ENCODE measurements at places on chromosomes 16 and 17.

DNA sequence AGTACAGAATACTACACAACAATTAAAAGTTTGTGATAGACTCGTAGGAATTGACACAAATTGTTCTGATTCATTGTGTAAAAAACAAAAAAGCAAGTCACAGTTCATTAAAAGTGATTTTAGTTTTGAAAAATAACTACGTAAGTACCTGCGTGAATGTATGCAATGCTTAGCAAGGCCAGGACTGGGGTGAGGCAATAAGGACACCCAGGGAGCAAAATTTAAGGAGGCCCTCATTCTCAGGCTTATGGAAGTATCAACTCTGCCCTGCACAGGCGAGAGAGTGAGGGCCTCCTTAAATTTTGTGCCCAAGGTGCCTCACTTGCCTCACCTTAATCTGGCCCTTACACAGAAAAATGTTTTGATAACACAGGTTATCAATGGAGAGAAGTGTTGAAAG, 31.4 kb downstream of the NOG start:
- DNase-seq = no peak

- DNase-seq = no peak
These were observed 4.6 kb upstream of the NACA2 start for GRCh38 chr17:61595418-61596186.

- no peak for DNase-seq
These were observed 2.8 kb downstream of the KRTAP4-9 start for GRCh38 chr17:41107941-41108450.

- DNase-seq = no peak
These were observed 4.1 kb downstream of the NETO2 start for GRCh38 chr16:47139561-47140185.

DNA sequence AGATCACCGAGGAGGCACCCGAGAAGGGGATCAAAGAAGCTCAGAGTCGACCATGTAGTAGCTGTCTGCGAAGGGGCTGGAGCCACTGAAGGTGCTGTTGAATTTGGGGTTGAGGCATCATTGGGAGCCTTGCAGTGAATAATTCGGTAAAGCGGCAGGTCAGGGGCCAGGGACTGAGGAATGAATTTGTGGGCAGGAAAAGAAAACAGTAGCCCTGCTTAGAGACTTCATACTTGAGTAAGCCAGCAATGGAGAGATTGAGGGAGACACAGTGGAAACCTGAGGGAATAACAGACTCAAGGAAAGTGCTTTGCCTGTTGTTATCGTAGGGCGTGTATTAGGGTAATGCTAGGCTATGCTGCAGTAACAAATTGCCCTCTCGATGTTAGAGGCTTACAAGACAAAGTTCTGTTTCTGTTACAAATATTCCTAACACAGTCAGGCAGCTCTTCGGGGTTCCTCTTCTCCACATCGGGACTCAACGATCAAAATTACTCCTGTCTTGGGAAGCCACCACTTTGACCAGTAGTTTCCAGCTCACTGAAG, 13.4 kb upstream of the HERPUD1 start:
- DNase-seq = no peak

DNA sequence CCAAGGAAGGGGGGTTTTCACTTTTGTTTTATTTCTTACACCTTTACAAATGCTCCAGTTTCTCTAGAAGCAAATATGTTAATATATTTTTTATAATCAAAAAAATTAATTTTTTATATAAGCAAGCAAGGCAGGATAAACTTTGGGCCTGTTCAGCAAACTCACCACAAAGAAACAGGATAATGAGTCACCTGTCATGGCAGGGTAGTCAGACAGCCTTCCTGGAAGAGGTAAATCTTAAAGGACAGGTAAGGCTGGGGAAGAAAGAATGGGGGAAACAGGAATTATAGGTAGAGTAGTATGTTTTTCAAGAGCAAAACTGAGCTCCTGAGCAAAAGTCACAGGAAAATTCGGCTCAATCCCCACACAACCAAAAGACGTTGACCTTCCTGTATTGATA, 186.3 kb upstream of the SOX9 start:
- no peak for DNase-seq

- no peak for DNase-seq
These were observed 23.4 kb downstream of the WWOX start for GRCh38 chr16:78122774-78123315.

GRCh38 chr17:7972131-7972785, 30.2 kb upstream of the GUCY2D start:
- no peak for DNase-seq

DNA sequence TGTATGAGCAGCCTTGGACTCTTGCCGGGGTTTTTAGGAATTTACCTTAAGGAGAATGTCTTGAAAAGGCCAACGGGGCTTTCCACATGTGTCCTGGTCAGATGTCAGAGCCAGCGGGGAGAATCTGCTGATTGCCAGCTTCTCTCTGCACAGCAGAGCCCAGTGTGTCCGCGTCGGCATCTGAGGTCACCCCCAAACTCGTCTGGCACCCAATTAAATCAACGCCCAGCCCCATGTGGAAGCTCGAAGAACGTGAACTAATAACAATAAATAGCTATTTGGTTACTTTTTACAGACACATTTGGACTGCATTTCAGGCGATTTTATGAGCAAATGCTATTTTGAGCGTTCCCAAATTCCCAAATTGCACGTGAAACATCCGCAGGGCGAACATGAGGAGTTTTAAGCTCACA, 303.5 kb downstream of the FOXL1 start:
- DNase-seq = peak; percentile 15

- DNase-seq = no peak
These were observed 636.7 kb upstream of the KIF2B start for GRCh38 chr17:53186001-53186400.

GRCh38 chr16:85967111-85967510, 68.1 kb downstream of the IRF8 start:
- DNase-seq = no peak

GRCh38 chr17:49414622-49415350, at the start of gene PHB1:
Gene PHB1 (minus strand): TSS chr17:49414882. CDS start chr17:49413264, 1,618 bp downstream.
- peak; percentile 97 for DNase-seq

DNA sequence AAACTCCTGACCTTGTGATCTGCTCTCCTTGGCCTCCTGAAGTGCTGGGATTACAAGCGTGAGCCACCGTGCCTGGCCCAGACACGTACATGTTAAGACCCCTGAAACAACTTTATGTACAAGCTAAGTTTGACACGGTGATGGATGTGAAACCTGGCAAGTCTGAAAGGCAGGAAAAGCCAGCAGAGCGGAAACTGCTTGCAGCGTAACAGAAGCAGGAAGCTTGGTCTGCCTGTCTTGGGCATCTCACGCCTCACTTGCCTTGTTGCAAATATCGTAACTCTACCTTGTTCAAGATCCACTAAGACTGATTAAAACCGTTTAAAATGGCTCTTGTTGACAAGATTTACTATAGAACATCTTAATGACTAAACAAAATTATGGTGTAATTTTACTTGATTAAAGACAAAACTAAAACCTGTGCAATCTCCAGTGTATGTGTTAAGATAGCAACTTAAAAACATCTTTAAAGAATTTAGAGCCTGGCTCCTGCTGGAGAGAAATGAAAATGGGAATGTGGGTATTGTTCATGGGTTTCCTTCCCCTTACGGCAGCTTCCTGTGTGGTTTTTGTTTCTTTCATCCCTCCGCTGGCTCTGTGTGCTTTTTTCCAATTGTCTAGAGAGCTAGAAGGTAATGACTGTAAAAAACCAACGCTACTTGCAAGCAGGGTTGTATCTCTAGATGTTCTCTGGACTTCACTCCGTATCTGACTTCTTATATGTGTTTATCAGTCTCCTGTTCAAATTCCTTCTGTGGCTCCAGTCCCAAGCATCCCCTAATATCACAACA, 477.6 kb downstream of the XYLT1 start:
- no peak for DNase-seq

DNA sequence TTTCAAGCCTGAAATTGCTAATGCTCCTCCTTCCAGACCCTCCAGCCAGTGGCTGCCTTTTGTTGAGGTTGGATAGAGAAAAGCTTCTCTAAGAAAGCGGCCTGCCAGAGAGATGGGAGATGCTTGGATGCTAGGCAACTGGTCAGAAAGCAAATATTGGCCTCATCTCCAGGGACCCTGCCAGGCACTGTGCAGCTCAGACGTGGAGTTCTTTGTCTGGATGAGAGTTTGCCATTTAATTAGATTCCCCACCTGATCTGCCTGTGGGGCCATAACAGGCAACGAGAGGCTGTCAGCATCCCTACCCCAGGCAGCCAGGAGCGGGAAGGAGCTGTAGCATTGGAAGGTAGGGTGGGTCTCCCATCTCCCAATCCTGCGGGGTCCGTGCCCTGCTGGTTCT, 52.7 kb downstream of the ASIC2 start:
- DNase-seq = no peak

DNA sequence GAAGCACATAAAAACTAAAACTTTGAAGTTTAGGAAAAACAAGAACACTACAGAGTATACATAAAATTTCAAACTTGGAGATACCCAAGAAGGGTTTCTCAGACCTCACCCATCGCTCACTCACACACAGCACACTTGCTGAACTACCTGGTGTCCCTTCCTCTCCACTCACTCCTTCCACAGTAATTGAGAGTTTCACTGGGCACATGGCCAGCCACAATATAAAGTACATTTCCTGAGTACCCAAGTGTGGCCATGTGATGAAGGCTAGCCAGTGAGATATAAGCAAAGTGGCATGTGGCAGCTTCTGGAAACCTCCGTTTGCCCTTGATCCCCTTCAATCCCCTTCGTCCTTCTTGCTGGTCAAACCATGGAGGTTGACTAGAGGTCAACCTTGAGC, 11.9 kb downstream of the TOX3 start:
- DNase-seq = no peak

- no peak for DNase-seq
These were observed 585.4 kb downstream of the WWOX start for GRCh38 chr16:78684655-78685375.

DNA sequence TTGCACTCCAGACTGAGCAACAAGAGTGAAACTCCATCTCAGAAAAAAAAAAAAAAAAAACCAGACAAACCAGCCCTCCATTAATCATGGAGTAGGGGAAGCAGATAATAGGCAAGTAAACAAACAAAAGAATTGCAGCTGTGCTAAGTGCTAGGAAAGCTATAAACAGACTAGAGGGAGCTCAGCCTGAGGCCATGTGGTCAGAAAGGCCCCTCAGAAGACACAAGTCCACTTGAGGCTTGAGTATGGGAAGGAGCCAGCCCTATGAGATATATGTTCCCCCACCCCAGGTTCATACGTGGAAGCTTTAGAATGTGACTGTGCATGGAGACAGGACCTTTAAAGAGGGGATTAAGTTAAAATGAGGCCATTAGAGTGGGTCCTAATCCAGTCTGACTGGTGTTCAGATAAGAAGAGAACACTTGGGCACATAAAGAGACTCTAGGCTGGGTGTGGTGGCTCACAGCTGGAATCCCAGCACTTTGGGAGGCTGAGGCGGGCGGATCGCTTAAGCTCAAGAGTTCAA, 132.6 kb upstream of the NOL11 start:
- no peak for DNase-seq

DNA sequence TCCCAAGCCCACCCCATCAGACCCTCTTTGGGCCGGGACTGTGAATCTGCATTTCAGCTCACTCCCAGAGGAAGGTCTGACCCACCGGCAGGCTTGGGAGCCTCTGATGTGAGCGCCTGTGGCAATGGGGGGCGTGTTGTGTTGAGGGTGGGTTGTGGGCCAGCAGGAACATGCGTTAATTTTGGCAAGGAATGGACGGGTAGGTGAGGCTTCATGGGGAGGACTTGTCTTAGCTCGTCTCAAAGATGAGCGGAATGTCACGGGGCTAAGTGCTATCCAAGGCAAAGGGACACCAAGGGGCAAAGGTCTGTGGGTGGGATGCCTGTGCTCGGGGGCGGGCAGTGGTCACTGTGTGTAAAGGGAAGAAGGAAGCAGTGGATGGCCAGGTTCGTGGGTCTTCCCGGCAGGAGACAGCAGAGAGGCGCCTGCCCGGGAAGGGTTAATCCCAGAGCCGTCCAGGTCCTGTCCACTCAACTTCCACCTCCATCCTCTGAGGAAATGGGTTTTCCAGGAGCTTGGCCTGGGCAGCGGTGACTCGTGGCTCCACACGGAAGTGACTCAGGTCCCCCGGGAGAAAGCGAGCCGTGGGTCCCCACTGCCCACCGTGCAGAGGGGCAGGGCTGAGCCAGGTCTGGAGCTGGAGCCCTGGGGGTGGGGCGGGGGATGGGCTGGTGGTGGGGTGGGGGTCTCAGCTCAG, 17.4 kb downstream of the ADGRG1 start:
- no peak for DNase-seq

- no peak for DNase-seq
These were observed 17.8 kb upstream of the SLC35B1 start for GRCh38 chr17:49725452-49726130.

- DNase-seq = peak; percentile 37
These were observed 7.2 kb downstream of the UBFD1 start for GRCh38 chr16:23564575-23565363.

- DNase-seq = peak; percentile 95
These were observed at the start of gene TRAP1 for GRCh38 chr16:3717235-3718018. Gene TRAP1 (minus strand): TSS chr16:3717524. CDS start chr16:3717508, 16 bp downstream.

- DNase-seq = no peak
These were observed 5.1 kb upstream of the CPNE7 start for GRCh38 chr16:89570342-89570923.

- no peak for DNase-seq
These were observed 21.9 kb upstream of the SUPT4H1 start for GRCh38 chr17:58373923-58374322.

- no peak for DNase-seq
These were observed 5.9 kb downstream of the KDM6B start for GRCh38 chr17:7839876-7840261.

GRCh38 chr17:57810721-57811637, 38.9 kb downstream of the MRPS23 start:
- no peak for DNase-seq

DNA sequence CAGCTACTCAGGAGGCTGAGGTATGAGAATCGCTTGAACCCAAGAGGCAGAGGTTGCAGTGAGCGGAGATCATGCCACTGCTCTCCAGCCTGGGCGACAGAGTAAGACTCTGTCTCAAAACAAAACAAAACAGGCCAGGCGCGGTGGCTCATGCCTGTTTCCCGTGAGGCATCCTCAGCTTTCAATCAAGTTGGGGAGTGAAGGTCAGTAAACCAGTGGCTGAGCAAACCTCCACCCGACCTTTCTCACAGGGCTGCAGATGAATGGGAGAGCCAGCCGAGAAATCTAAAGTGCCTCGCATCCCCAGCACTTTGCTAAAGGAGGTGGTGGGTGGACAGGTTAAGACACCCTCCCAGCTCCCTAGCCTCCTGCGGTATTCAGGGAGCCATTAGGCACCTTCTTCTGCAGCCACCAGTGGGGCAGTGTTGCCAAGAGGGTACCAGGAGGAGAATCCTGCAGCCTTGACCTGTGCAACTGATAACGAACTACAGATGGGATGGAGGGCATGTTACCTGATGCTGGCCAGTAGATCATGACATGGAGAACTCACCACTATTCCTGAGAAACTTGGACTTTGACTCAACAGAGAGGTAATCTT, 59.0 kb downstream of the KPNA2 start:
- DNase-seq = no peak

DNA sequence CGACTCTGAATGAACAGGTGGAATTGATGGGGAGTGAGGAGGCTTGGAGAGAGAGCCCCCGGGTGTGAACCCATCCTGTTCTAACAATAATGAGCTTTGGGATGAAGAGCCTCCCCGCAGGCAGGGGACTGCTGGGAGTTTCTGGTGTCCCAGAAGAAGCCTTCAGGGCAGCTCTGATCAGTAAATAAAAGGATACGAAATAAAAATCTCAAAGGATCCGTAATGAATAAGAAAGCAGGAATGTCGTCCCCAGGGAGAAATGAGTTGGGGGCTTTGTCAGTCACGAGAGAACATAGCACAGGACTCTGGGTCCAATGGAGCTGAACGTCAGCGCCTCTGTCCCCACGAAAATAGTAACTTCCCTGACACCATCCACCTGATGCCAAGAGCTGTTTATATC, 113.4 kb downstream of the PITPNC1 start:
- no peak for DNase-seq

Data from upper lobe of right lung (tissue), 1 donor.